Neuronal stem cell (in vitro differentiated cells): ENCODE measurements at places on chromosomes 7 and 10.
A peak's percentile ranks its signal among the peaks of the same experiment; 100 is the strongest.

- no peak for DNase-seq
Measured at GRCh38 chr10:18142151-18142550, 1.9 kb downstream of the CACNB2 start.

DNA sequence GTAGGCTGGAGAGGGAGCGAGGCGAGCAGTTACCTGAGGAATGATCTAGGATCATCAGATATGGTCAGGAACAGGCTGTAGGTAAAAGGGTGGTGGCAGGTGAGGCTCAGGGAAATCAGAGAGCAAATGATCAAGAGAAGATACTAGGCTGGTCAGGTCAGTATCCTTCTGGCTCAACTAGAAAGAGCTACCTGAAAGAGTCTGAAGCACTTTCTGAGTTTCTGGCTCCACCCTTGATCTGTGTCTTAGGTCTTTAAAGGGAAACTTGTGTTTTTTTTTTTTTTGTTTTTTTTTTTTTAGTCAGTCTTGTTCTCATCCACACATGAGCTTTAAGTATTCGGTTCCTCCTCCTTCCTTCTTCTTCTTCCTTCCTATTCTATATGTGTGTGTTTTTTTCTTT is 10.5 kb downstream of the ADAM22 start:
- DNase-seq, result no peak

- no peak for DNase-seq
Measured at GRCh38 chr10:71968553-71969474, 4.6 kb downstream of the CHST3 start.

DNA sequence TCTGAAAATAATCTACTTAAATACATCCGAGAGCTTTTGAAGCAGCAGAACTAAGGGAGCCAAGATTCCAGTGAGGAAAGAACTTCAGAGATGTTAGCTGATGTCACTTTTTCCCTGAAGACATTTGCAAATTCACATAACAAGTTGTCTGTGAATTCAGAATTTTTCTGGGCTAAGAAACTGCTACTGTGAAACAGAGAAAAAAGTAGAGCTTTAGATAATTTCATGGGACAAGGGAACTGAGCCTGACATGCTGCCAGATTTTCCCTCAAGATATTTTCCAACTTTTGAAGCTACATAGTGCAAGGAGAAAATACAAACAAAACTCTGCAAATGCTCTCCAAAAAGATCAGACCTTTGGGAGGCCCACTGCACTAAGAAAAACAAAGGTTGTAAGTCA is 484.2 kb downstream of the ANKRD7 start:
- no peak for DNase-seq

DNA sequence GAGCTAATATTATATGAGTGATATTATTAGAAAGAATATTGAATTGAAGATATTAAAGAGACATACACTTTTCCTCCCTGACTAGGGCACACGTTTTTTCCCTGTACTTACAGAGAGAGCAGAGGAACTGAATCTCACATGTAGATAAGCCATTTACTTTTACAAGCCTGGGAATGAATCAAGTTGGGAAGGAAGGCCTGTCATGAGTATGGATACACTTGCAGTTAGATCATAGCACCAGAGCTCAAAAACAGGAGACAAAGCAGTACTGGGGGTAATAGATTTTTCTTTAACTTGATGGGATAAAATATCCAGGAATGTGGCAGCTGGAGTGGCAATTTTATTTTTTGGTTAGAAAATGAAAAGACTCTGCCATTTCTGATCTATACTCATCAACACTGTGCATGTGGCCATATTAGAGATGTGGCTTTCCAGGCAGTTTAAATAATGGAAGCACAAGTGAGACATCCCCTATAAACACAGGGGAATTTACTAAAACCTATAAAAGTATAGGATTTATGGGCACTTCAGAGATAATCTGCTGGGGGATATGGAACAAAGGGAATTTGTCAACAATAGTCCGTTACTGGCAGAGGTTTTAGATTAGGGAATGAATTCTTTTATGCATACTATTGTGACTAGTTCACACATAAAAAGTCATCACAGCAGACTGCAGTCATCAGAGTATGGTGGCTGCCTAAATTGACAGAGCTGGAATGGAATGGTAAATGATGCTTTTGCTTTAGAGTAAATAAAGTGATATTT is 657.7 kb upstream of the MBL2 start:
- DNase-seq, result no peak

GRCh38 chr10:15879058-15879457 is 18.8 kb upstream of the MINDY3 start:
- no peak for DNase-seq

DNA sequence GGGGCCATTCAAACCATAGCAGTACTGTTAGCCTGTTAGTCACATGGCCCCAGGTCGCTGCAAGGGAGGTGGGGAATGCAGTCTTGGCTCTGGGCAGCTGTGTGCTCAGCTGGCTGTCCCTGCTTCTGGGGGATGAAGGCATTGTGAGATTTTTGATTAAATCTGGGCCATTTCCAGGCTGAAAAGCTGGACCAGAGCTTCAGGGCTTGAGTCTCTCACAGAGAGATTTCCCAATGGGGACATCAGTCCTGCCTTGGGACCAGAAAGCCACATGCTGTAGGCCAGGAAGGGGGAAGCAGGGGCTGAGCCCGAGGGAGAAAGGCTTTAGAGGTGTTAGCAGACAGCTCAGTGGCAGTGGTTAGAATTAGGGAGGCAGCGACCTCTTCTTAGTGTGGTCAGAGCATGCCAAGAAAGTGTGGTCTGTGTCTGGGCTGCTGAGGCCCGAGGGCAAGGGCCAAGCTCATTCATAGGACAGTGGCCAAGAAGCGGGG is 33.6 kb downstream of the PALD1 start:
- DNase-seq, result no peak

DNA sequence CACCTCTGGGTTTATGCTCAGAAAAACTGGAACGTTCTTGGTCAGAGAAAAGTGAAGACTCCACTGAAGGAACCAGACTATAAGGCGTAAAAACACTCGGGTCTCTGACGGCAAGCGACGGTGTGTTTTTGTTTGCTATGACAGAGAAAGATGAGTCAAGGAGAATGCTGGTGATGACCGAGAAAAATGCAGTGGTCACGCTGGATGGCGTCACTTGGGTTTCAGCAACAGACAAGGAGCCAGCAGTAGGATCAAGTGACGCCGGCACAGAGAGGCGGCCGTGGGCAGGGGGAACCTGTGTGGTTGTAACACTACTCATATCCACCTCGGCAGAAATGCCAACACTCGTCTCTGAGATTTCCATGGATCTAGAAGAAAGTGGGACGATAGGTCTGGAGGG is 63.4 kb downstream of the KIAA1549 start:
- DNase-seq, result no peak

DNA sequence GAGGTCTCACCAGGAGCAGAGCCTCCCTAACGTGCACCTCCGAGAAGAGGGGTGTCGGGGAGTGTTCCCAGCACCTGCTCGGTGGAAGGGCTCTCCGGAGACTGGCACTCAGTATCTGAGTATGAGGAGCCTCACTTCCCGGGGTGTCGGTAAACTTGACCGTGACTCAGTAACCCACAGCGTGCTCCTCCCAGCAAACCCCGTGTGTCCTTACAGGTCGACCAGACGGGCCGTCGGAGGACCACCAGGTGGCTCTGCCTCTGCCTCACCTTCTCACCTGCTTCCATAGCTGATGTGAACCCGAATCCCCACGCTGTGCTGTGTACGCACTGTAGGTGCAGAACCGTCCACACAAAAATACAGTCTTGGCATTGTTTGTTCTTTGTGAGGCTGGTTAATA is 29.0 kb upstream of the KNDC1 start:
- DNase-seq, result no peak

DNA sequence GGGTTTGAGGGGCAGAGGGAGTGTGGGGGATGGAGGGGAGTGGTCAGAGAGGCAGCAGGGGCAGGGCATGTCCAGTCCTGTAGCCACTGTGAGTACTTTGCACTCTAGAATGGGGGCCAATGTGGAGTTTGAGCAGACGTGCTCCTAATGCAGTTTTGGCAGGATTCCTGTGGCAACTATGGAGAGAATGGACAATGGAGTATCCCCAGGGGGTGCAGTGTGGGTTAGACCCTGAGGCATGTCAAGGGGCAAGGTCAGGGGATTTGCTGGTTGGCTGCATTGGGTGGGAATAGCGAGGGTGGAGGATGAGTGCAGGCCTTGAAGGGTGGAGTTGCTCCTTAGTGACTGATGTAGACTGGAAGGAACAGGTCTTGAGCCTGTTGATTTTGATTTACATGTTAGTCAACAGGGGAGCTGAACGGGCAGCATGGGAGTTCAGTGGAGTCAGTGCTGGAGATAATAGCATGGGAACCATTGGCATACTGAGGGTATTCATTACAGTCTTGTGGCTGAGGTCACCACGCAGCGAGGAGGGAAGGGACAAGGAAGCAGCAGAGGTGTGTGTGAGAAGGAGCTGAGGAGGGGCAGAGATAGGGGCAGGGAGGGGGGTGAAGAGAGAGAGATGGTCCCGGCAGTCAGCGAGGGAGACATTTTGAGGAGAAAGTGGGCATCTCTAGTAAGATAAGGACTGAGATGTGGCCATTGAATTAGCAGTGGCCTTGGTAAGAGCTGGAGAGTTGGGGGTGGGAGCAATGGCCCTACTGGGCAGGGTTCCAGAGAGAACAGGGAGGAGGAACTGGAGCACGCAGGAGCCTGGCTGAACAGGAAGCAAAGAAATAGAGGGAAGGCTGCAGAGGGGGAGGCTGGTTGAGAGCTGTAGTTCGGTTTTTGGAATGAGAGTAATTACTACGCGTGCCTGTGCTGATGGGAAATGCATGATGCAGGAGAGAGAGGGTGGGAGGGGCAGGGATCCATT is 112.7 kb downstream of the CCNY start:
- no peak for DNase-seq

DNA sequence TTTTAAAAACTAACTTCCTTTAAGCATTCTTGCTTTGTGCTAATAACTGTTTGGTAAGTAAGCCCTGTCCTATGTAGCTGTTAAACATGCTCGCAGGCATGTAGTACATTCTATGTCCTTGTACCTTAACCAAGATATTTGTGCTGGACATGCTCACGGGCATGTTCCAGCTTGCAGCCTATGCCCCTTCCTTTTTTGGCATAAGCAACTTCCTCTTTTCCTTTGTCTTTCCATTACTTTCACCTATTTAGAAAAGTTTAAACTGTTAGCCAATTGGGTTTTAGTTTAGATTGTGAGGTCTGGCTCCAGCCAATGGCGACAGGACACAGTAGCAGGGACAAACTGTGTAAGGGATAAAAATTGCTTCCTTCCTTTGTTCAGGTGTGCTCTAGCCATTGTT is 14.4 kb upstream of the APBB1IP start:
- DNase-seq, result no peak

- no peak for DNase-seq
Measured at GRCh38 chr10:54903745-54904144, 102.7 kb upstream of the PCDH15 start.

- DNase-seq, result no peak
Measured at GRCh38 chr10:70673929-70674559, 1.7 kb downstream of the ADAMTS14 start.

- no peak for DNase-seq
Measured at GRCh38 chr7:139118805-139119485, 9.4 kb upstream of the ZC3HAV1 start.

- no peak for DNase-seq
Measured at GRCh38 chr10:118793545-118793944, 38.8 kb upstream of the CACUL1 start.

DNA sequence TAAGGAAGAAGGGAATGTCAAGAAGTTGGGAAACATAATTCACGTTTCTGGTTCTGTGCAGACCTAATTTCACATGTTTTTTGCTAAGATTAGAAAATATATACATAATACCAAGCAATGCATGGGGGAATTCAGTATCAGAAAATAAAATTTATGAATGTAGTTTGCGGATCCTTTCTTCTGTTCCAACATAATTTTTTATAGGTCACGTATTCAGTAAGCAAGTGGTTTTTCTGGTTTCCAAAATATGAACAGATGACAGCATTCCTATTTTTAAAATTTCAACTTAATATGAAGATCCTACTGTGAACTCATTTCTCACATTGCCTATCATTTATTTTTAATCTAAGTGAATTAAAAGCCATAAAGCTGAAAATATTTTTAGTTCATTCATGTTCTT is 560.0 kb upstream of the NRG3 start:
- no peak for DNase-seq

DNA sequence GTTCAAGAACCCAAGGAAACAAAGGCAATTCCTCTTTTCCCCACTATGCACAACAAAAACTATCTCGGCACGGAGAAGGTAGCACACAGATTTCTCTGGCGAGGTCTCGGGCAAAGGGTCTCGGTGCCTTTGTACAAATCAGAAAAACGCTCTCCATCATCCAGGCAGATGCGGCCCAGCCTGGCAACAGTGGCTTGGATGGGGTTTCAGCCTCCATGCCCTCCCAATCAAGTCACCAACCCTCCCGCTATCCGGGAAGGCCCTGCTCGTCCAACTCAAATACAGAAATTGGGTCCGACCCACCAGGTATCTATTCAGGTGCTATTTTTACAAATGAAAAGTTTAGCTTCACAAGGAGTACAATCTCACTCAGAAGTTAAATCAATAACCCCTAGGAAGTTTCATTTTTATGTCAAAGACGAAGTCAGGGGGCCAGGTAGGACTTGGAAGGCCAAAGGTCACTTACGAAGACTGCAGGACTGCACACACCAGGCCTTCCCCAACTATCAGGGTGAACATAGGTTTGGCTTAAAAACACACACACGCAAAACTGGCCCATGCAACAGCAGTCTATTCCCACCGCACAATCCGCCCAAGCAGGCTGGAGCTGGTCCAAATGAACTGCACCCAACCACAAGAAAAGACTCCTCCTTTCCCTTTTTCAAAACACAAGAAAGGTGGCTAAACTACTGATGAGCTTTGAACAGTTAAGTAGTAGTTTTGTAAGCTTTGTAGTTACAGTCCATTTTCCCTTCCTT is 43.0 kb downstream of the GNA12 start:
- no peak for DNase-seq

DNA sequence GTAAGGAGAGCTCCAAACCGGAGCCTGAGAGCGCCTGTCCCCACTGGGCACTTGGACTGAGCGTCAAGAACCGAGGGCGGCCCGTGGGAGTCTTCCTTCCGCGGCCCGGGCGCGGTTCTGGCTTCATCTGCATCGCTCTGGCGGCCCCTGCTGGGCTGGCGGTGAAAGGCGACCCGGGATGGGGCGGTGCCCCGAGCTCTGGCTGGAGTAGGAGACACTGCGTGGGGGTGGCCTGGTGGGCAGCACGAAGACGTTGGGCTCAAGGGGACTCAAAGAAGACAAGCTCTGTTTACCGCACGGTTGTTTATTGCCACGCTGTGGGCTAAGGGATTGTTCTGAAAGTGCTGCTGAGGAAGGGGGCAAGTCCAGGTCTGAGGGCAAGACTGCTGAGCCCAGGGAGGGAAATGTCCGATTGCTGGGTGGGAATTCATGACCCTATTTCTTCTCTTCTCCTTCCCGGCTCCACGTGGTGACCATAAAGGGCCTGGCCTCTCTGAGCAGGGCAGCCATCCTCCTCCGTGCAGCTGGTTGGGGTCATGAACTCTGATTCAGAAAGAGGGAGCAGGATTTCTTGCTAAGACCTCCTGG is 29.8 kb downstream of the PLAU start:
- DNase-seq, result peak; percentile 61

DNA sequence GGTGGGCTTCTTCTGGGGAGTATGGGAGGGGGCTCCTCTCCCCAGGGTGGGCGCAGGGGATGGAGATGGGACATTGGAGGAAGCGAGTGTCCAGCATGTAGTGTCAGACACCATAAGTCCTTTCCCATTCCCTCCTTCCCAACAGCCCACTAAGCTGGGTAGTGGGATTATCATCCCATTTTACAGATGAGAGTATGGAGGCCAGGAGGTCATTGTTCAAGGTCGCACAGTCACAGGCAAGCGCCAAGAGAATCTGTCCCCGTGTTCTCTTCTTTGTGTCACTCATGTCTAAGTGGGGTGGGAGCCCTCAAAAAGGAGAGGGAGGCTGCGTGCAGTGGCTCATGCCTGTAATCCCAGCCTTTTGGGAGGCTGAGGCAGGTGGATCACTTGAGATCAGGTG is 64.8 kb downstream of the CLIP2 start:
- DNase-seq, result no peak
